ENCODE measurements at places on chromosomes 12 and 14.

- peak; percentile 63 for DNase-seq
Observed at GRCh38 chr12:49187184-49187583, 1.7 kb downstream of the TUBA1A start.

DNA sequence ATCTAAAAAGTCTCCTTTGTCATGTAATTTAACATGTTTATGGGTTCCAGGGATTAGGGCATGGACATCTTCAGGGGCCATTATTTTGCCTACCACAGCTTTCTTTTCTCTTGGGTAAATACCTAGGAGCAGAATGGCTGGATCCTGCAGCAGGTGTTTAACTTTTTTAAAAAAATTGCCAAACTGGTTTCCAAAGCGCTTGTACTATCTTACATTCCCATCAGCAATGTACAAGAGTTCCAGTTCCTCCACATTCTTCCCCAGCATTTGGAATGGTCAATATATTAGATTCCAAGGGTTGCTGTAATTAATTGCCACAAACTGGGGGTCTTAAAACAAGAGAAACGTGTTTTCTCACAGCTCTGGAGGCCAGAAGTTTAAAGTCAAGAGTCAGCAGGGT is 27.7 kb upstream of the MYL2 start:
- no peak for DNase-seq

DNA sequence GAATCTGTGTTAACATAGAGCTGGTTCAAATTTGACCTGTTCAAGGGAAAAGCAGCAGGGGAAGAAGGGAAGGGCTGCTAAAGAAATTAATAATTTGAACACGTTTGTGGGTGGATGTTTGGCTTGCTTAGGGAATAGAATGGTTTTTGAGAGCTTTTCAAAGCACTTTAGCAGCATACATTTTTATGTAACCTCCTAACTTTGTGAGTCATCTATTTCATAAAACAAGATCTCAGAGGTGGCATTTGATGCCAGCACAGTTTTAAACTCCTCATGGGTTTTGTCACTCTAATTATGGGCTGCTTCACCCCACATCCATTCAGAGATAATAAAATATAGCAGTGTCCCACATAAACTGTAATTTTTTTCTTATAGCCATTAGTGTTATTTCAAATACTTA is 143.8 kb downstream of the ACSS3 start:
- DNase-seq = no peak

DNA sequence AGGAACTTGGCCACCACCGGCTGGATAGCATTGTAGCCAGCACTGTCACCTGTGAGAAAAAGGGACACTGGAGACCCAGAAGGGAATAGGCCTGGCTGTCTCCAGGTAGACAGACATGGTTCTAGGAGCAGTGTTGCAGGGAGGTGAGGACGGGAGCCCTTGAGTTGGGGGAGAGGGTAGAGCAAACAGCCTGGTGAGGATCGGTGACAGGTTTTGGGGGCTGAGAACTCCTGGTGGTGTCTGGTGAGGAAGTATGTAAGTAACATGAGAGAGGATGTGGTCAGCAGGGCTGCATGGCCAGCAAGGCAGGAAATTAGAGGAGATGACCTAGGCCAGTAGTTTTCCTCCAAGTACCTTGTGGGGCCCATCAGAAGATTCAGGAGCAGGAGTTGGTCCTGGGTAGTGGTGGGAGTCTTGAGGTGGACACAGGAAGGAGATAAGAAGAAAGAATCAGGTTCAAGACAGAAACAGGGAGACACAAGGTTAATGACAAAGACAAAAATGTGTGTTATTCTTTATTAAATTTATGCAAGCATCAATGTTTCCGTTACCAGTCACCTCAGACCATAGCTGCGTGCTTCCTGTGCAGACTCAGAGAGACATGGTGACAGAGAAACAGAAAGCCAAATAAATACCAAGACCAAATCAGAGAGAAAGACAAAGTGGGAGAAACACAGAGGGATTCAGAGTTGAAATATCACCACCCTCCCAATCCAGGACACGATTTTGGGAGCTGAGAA is at the start of gene ARHGAP9:
ARHGAP9 (minus strand) TSS at position 491 of the 740 bp plus-strand sequence; CDS start at position 31, 460 bp downstream.
- no peak for DNase-seq

DNA sequence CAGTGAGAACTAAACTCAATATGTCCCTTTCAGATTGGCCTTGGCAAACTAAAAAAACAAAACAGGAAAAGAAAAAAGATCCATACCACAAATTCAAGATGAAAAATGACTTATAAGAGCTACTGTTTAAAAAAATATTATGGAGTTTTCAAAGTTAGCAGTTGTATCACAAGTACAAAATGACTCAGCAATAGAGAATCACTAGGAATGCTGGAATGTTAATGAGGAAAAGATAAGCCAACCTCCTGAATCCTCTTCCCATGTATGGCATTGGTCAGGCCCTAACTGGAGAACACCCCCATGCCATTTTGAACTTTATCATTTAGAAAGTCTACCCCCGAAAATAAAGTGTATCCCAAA is 62.2 kb downstream of the PPP1R36 start:
- no peak for DNase-seq

DNA sequence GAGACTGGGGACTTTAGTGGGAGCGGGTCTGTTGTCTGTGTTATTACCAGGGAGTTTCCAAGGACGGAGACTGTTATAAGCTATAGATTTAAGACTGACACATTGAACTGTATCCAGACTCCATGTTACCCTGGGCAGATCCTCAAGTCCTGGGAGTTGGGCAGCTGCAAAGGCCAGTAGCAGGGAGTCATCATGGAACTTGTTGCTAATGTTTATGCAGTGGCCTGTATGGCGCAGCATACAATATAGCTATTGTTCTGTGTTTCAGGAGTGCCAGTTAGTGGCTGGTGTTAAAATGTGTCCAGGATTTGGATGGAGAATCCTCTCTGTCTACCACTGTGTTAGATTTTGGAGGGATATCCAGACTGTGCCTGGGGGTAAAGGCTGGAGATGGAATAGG is 31.7 kb downstream of the SMOC1 start:
- DNase-seq = no peak

GRCh38 chr14:78986989-78987388 is 816.8 kb downstream of the NRXN3 start:
- no peak for DNase-seq

GRCh38 chr12:52358575-52359350 is 8.5 kb downstream of the KRT85 start:
- DNase-seq = no peak

DNA sequence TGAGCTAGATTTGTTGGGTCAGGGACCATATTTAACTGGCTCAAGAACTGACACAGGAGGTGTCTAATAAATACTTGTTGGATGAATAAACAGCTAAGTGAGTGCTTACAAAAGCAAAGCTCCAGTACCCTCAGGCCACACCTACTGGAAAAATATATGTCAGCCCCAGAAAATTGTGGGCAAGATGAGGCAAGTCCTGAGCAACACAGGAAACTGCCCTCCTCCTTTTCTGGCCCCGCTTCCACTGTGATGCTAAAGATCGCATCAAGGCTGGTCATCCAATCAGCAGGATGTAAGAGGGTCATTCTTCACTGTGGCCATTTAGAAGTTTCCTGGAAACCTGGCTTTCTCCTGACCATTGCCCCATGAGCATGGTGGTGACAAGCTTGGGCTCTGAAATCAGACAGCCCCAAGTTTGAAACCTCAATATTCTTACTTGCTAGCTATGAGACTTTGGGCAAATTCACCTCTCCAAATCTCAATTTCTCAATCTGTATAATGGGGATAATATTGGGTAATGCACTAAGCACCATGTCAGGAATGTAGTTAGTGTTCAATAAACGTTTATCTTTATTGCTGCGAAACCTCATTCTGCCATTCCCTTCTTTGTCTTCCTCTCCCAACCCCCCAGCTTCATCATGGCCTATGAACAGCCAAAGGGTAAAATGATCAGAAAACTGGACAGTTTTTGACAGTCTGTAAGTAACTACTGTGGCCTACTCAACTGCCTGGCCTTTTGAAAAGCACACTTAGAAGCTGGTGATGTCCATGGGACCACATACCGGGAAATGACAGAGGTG is 139.3 kb upstream of the PZP start:
- peak; percentile 36 for DNase-seq

- no peak for DNase-seq
Observed at GRCh38 chr12:121580959-121581685, at the start of gene KDM2B. KDM2B (minus strand) TSS chr12:121581023; CDS start chr12:121580911, 112 bp downstream.

DNA sequence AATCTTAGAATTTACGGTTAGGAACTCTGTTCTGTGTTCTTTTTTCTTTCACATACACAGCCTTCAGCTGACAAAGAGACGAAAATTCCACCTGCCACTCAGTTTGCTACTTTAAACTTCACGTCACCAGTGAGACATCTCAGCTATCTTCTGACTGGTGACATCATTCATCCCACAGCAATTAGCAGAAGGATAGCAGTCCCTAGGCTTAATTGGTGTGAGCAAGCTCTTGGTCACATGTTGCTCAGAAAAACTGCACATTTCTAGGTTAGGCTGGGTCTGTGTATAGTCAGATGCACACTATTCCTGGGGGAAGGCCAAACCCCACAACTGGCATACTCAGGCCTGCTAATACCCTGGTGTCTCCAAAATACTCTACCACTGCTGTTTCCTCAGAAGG is 23.9 kb downstream of the SLC7A7 start:
- DNase-seq = no peak

DNA sequence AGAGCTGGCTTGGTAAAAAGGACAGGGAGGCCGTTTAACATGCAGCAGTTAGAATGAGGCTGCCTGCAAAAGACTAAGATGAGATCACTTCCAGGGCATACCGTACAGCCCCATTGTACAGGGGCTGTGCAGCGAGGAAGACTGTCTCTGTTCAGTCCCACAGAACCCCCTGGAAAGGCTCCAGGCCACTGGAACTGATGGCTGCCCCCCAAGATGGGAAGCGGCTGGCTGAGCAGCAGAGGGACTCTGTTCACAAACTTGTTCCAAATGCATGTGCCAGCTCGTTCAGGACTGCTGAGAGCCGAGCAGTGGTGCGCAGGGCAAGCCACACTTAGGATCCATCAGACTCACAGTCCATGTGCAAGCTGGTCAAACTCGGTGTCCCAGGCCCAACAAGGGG is 82.9 kb downstream of the CHGA start:
- DNase-seq = no peak

- DNase-seq = peak; percentile 54
Observed at GRCh38 chr14:93892923-93893558, 34.1 kb upstream of the FAM181A start.

DNA sequence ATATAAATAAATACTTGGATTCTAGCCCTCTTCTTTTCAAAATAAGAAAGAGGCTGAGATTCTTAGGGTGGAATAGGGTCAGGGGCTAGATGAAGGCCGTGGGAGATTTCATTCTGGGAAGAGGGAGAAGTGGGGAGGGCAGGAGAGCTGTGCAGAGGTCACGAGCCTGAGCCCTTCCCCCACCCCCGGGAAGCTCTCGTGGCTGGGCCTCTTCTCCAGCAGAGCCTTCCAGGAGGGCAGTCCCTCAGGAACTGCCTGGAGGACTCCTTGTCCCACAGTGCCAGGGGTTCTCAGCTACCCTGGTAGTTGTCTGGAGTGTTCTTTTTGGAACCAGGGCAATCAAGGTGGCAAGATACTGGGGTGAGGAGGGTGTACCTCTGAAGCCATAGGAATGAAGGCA is 94.0 kb downstream of the ESR2 start:
- DNase-seq = no peak

DNA sequence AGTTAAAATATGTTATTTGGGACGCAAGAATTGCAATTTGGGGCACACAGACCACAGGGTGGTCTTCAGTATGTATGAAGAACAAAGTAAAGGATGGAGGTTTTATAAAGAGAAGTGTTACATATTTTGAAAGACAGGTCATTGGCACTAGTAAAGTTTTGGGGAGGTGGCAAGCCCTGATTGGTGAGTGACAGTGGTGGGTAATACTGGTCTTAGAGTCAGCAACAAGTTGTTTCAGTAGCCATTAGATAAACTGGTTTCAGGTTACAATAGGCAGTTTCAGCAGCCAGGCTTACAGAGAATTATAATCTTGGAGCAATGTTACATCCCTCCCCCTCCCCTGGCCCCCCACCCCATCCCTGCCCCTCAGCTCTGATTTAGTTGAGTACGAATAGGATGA is 17.5 kb downstream of the MARK3 start:
- no peak for DNase-seq

- DNase-seq = no peak
Observed at GRCh38 chr14:20412411-20412810, 890 bp downstream of the TEP1 start.

- DNase-seq = peak; percentile 86
Observed at GRCh38 chr12:57836442-57837375, 9.8 kb downstream of the CTDSP2 start.

DNA sequence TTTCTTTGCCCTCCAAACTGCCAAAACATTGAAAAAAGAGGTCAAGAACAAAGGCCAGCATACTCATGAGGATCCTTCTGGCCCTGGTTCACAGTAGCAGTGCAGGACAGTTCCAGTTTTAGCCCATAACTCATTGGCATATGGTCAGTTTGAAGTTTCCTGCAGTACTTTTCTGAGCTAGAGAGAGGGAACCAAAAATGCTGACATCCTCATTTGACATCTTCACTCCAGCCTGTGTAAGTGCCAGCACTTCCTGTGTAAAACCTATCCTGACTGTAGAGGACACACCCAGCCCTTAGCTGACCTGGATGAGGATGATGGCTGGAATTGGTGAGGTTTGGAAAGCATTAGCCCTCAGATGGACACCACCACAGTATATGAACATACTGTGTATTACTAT is 84.1 kb downstream of the FGD4 start:
- no peak for DNase-seq

DNA sequence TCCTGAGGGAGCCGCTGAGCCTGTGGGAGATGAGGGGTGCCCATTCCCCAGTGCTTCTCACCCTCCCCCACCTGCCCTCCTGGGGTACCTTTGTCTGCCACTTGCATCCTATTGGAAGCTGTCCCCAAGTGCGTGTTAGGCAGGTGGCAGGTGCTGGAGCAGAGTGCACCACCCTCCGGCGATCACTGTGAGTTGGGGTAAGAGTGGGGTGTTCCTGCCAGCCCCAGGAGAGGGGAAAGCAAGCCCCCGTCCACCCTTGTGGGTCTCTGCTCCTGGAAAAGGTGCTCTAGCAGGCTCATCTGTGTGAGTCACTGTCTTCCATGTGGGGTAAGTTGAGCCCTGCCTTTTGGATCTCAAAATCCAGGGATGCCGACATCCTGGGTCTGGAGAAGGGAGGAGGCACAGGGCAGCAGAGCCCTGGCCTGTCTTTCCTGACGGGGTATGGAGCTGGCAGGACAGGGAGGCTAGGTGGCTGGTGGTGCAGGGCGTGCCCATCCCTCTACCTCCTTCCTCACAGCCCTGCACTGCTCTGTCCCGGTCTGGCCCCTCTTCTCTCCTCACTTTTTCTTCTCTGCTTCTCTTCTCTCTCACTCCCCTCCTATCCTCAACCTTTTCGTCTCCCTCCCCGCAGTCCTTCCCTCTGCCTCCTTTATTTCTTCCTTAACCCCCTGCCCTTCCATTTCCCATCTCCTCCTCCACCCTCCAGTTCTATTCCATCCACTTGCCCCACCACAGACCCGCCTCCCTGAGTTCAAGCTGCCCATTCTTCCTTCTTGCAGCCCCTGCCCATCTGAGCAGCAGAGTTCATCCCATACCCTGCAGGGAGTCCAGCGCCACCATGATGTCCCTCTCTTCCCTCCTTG is 20.1 kb upstream of the KRT7 start:
- no peak for DNase-seq

DNA sequence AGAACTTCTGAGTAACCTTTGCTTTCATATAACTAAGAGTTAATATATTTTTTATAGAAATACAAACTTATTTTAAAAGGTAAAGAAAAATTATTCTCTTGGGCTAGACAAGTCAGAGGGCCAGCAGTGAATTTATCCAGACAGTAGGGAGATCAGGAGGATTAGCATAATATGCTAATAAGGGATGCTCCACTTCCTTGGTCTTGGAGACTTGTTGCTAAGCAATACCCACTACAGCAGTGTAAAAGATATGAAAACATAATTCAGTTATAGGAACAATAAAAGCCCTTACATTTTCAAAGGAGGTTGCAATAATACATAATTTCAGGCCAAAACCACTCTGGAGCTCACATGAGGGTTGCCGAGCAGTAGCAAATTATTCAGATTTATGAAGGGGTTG is 615.6 kb downstream of the KCNH5 start:
- DNase-seq = no peak

Measured in NCI-H1417 (cell line).